Left ventricle myocardium superior (tissue), 1 donor: ENCODE measurements at places on chromosomes 6 and 20. TPM values are rescaled to one million over a fixed set of nuclear protein-coding genes. Genes with fewer than 3 reads are reported as not detected.

Gene EYA4
- total RNA-seq = 20.2 TPM

Gene GGT7
- total RNA-seq = 22.0 TPM

DNA sequence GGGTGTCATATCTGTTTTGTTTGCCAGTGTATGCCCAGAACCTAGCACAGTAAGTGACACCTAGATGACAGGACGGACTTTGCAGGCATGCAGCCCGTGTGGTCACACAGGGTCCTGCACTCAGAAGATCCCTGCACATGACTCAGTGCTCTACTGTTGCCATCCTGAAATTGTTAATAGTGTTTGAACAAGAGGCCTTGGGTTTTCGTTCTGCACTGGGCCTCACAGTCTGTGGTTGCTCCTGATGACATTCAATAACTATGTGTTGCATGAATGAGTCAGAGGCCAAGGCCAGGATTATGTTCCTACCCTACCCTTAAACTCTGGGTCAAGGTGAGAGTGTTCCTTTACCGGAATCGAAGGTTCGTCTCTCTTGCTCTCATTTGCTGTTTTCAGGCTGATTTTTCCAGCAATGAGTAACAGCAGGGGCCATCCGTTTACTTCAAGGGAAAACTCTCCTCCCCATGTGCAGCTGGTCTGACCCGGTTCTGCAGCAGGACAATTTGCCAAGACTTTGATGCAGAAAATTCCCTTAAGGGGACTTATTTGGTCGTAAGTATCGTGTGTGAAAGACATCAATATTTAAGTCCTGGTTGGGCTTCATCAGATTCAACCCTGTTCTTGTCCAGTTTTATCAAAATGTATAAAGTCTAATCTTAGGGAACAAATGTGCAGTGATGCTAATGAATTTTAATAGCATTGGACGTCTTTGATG, 13.0 kb upstream of the PFDN4 start:
- DNase-seq = no peak

DNA sequence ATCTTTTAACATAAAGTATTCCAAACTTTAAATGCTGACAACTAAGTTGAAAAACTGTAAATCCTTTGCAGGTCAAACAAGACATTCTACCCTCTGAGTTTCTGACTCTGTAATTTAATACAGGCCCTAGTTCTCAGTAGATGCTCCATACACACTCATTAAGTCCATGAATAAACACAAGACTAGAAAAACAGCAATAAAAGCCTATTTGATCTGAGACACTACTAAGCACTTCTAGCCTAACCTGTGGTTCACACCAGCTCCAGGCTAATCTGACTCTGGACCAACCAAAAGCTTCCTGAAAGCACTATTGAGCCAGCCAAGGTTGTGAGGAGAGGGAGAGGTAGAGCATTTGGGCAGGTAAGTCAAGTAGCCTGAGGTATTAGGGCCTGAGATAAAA, 103.9 kb downstream of the EPM2A start:
- no peak for DNase-seq

Gene SLC39A7
- total RNA-seq = 47.7 TPM

- no peak for DNase-seq
Measured at GRCh38 chr6:155909710-155910109, 454.1 kb upstream of the NOX3 start.

- DNase-seq = no peak
Measured at GRCh38 chr6:141963543-141964295, 169.0 kb upstream of the GJE1 start.

- DNase-seq = peak; percentile 50
Measured at GRCh38 chr6:52995913-52996645, 995 bp upstream of the GSTA4 start.

Gene GCNT2
- total RNA-seq = 41.8 TPM

- DNase-seq = no peak
Measured at GRCh38 chr6:16302721-16303552, 64.5 kb downstream of the GMPR start.

Gene ZNF311
- total RNA-seq = 0.30 TPM
